ENCODE measurements at places on chromosomes 2 and 18.

- DNase-seq, result no peak
Measured at GRCh38 chr2:100741880-100742276, 78.1 kb upstream of the NPAS2 start.

DNA sequence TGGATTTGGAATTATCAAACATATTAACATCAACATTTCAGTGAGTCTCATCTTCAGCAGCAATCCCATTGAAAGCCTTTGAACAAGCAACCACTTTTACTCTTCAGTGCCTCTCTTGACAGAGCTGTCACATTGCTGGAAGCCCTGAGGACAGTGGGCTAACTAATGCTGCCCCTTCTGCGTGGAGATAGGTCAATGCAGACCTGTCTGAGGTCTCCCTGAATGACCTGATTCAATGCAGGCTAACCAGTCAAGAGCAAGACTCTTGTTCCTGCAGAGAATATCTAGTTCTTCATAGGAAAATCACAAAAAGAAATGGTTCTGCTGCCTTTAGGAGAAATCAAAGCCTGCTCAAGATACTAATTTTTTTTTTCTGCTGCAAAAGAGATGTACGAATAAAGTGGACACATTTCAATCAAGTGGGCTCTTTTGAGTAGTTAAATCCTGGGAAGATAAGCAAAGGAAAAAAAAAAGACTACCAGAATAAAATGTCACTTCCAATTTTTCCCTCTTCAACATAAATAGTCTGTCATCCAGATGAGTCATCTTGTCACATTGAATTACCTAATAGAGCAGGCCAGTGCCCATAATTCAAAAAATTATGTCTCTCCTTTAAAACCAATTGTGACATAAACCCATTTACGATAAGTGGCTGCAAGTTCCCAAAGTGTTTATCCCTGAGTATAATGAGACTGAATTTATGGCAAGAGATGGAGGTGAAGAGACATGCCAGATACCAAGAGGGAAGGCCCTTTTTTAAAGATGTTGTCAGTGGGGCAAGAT, 1269.0 kb upstream of the DDX18 start:
- no peak for DNase-seq

DNA sequence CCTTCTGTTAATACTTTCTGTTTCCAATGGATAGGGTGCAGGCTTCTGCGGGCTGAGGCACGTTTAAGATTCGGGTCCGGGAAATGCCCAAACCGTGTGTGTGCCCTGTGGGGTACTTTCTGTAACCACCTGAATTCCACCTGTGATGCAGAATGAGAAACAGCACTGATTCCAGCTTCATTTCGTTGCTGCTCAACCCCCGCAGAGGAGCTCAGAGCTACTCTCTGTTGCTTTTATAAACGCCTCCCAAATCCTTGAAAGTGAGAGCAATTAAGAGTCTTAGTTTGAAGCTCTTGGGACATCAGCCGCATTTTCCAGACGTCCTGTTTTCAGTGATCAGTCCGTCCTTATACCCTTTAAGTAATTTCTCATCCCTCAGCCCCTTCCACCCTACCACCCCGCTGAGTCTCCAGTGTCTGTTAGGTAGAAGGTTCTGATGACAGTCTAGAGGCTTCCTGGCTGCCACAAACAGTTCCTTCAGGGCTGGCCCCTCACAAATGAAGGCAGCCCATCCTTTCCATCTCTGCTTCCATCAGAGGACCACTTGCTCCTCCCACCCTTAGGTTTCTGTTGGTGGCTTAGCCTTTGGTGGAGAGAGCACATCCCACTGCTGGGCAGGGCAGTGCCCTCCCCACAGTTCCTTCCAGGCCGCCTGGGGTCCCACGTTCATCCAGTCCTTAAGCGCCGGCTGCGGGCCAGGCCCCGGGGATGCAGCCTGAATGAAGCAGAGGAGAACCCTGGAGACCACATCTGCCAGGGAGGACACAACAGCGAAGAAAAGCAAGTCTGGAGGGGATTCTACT, 230.1 kb downstream of the SEPTIN10 start:
- no peak for DNase-seq

DNA sequence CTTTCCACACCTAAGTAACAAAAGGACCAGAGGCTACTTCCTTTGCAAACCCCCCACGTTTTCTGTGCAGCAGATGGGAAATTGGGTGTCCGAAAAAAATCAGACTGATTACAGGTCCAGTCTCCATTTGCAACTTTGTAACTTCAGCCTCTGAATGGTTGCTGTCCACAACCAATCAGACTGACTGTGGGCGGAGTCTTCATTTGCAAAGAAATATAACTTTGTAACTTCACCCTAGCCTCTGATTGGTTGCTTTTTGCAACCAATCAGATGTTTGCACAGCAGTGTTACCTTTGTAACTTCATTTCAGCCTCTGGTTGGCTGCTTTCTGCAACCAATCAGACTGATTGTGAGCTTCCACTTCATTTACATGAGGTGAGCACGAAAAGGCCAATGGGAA, 27.8 kb upstream of the CACNB4 start:
- peak; percentile 19 for DNase-seq

GRCh38 chr2:235979037-235979436, 189.1 kb downstream of the GBX2 start:
- DNase-seq, result no peak

Data from NB4 (cell line).